ENCODE measurements at places on chromosomes 2 and 18.

DNA sequence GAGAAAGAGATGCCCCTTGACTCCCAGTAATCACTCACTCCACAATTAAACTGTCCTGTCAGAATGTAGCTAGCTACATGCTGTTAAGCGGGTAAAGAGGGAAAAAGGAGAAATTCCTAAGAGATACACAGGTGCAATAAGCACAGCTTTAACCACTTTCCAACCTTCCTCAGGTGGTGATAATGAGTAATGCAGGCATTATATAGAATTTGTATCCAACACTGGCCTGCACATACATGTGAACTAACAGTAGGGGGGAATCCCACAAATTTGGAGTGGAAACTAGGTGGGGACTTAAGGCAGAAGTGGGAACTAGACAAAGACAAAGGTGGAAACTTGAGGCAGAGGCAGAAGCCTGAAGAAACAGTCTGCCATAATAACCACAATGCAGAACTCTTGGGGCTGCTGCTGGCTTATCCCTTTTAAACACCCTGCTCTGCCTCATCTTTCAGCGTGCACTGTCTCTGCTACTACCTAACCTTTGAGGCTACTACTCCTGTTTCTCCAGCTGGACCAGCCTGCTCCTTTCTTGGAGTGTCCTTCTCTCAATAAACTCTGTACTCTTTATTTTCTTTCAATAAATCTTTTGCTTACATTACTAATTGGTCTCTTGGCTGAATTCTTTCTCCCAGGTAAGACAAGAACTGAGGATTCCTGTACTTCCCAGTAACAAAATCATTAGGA, 259.7 kb downstream of the PDE11A start:
- DNase-seq = no peak

DNA sequence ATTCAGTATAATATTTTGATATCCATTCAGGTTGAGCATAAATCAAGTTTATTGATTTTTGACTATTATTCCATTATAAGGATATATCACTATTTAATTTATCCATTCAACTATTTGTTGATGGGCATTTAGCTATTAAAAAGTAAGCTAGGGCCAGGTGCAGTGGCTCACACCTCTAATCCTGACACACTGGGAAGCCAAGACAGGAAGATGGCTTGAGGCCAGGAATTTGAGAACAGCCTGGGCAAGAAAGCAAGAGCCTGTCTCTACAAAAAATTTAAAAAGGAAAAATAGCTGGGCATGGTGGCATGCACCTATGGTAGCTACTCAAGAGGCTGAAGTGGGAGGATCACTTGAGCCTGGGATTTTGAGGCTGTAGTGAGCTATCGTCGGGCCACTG, 183.5 kb downstream of the HNMT start:
- no peak for DNase-seq

DNA sequence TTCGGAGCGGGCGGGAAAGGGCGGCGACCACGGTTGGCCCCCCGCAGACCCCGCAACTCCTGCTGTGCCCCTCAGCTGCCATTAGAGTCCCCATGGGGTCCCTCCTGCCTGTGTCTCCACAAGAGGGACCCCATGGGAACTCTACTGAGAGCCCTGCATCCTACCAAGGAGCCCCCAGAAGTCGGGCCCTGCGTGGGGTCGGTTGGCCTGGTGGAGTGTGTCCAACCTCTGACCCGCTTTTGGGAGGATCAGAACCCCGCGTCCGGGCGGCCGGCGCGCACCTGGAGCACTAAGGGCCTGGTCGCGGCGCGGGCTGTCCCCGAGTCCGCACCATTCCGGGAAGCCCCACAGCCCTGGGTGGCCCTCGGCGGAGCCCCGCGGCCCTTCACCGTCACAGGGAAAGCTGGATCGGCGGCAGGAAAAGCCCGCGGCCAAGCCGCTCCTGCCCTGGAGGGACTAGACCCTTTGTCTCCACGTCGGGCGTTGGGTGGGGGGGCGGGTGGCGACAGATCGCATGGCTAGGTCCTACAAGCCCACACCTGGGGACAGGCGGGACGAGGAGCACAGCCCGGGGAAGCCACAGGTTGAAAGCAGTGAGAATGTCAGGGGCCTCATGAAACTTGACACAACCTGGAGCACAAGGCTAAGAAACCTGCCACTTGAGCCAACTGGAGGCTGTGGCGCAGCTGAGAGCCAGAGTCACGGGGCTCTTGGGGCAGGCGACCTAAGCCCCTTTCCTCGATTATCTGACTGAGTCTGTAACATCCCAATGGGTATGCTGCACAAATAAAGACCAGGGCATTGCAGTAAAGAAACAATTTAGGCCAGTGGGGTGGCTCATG, 11.2 kb upstream of the CXXC1 start:
- DNase-seq = no peak

DNA sequence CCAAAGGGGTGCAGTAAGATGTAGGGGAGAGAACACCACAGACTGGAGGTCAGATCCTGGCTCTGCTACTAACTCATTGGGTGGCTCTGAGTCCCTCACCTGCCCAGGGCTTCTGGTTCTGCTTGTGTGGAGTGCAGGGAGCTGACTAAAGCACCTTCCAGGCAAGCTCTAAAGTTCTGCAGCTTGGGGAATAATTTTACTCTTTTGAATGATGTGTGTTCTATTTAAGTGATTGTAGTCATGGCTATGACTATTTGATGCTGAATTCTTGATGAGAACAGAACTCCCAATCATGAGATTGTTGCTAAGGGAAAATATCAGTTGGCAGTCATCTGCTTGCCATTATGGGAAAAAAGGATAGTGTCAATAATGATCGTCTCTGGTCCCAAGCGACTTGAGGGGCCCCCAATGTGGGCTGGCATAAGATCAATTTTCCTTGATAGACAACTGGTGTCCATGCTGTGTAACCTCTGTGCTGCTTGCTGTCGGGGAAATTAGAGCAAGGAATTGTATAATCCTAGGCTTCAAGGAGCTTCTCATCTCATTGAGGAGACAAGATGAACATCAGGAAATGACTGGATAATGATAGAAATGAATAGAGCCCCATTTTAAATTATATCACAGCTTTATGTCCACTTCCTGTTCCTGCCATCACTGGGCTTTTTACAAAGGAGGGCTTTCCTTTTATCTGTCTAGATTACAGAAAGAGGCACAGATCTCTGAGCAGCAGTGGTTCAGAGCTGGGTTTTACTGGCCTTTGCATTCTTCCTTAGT, 131.7 kb downstream of the SLC4A3 start:
- DNase-seq = no peak

- no peak for DNase-seq
Observed at GRCh38 chr2:157764386-157764785, 111.7 kb downstream of the ACVR1 start.

GRCh38 chr2:206993396-206993911, 54.1 kb downstream of the CPO start:
- no peak for DNase-seq

- DNase-seq = no peak
Observed at GRCh38 chr2:64699712-64700111, 46.0 kb upstream of the SERTAD2 start.

All from GOT3 (cell line).